ENCODE measurements at places on chromosomes 6 and 20.

GRCh38 chr20:15396900-15397299 is 1059.5 kb upstream of the FLRT3 start:
- no peak for DNase-seq

DNA sequence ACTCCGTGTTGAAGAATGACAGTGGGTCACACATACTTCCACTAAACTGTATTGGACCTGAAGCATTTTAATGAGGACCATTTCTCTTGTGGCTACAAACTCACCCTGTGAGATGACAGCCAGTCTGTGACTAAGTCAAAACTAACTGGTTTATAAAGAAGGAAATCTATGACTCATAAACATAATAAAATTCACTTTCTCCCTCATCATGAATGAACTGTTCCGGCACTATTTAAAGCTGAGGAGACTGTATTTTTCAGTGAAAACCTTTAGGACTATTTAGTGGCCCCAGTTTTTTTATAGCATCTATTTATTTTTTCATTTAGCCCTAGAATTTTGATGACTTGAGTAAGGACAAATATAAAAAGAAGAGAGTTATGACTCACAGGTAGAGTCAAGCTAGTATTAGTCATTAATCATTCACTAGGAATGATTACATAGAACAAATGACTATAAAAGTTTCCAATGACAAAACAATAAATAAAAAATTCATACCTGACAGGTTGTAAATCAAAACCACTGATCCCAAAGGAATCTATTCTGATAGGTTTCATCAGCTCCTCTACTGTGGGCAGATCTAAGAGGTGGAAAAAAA is 34.2 kb downstream of the CEP162 start:
- DNase-seq = no peak

GRCh38 chr6:131269565-131270391 is 134.5 kb downstream of the AKAP7 start:
- no peak for DNase-seq

DNA sequence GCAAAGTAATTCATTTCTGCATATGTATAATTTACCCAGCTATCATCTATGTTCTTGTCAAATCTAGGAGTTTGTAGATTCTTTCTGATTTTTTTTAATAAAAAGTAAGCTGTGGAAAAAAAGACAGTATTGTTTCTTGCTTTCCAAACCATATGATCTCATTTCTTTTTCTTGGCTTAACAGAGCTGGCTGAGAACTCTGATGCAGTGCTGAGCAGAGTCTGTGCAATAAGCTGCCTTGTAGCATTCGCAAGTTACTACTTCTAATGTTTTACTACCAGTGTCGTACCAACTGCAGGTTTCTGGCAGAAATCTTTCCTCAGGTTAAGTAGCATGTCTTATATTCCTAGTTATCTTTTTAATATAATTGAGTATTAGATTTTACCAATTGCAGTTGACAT is 15.6 kb downstream of the RRBP1 start:
- DNase-seq = no peak

DNA sequence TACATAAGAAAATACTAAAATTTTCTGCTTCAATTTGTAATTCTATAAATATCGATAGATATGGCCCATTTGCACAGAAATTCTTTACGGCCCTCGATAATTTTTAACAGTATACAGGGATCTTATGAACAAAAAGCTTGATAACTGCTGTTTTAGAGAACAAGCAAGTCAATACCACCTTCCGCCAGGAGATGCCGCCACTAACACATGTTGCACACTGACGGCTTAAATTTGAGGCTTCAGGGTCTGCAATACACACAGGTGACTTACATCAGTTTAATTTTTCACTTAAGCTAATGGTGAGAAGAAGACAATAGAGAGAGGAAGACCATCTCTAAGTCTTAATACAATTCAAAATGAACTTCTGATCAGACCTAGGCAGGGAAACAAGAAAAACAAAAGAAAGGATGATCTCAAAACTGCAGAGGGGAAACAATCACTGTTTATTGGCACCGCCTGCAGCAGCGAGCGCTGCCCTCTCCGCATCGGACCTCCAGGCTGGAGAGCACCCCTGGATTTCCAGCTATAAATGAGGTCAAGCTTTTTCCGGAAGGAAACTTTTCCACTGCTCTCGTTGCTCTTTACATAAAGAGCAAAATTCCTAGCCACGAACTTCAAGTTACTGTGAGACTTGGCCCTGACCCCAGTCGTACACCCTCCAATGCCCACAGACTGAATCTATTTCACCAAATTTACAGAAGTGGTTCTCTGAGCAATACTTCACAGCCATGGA is 53.9 kb downstream of the OTOR start:
- peak; percentile 37 for DNase-seq

- DNase-seq = no peak
These were observed 1076.7 kb downstream of the KIF16B start for GRCh38 chr20:15496501-15497039.

- no peak for DNase-seq
These were observed 114.1 kb downstream of the IYD start for GRCh38 chr6:150482883-150483409.

GRCh38 chr20:3430376-3431069 is 23.1 kb upstream of the DNAAF9 start:
- DNase-seq = no peak

GRCh38 chr6:5050009-5050408 is 35.1 kb upstream of the PPP1R3G start:
- no peak for DNase-seq

DNA sequence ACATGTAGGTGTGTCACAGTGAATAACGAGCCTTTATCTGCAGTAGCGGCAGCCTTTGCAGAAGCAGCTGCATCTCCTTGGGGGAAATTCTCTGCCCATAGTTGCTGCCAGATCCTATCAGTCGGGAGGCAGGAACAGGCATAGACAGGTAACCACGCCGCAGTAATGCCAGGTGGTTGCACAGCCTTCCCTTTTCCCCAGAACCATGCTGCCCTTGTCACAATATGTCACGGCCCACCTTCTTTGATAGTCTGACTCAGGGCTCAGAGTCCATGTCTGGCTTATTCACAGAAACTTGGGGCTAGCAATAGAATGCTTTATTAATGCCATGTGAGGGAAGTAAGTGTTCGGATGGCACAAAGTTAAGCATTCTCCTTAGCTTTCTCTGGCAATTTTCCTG is 76.6 kb downstream of the F13A1 start:
- no peak for DNase-seq

- no peak for DNase-seq
These were observed 256.9 kb downstream of the ARHGAP18 start for GRCh38 chr6:129453073-129453472.

DNA sequence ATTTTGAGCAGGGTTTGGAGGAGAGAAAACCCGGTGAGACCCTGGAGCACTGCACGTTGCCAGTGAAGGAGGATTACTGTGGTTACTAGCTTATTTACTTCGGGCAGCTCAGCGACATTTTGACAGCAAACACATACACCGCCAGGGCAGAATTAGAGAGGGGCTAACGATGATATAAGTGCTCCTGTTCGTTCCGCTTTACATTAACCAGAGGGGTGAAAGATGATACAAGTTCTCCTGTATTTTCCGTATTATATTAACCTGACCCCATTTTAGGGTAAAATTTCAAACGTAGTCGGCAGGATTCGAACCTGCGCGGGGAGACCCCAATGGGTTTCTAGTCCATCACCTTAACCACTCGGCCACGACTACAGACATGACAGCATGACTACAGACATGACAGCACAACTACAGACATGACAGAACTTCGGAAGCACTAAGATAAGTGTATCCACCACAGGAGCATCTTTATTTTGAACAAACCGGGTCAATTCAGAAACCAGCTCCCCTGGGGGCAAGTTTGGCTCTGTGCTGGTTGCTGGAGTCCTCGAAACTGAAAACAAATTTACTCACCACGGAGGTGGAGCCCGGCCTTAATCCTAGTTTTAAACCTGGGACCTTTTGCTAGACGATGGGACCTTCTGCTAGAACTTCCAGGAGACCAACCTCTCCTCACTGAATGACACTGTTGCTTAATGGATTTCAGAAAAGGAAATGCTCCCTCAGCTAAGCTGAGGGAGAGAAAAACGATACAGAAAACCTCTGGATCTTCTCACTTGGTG is 80.4 kb upstream of the ZNF184 start:
- no peak for DNase-seq

GRCh38 chr6:84361372-84362192 is 134.1 kb upstream of the CEP162 start:
- DNase-seq = no peak

DNA sequence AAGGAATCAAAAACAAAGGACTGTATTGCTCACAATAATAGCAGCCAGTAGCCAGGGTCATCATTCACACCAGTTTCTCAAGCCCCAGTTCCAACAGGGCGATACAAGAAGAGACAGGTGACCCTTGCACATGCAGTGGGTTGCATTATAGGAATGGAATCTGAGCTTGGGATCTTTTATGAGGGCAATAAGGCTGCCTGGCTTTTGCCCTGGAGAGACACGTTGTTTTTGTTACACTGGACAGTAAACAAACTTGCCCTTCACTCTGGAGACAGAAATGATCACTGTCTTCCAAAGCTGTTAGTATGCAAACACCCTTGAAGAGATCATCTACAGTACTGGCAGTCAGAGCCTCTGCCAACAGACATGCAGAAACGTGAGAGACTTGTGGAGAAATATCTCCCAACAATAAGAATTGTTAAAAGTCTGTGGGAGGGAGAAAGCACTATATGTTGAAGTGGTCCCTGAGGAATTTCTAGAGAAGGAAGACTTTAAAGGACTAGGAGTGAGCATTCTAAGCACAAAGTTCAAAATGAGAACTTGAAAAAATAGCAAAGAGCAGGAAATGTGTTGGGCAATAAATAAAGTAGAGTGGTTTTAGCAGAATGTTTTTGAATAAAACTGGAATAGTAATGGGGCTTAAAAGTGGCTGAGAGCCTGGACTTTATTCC is 6.2 kb upstream of the COL12A1 start:
- DNase-seq = no peak

DNA sequence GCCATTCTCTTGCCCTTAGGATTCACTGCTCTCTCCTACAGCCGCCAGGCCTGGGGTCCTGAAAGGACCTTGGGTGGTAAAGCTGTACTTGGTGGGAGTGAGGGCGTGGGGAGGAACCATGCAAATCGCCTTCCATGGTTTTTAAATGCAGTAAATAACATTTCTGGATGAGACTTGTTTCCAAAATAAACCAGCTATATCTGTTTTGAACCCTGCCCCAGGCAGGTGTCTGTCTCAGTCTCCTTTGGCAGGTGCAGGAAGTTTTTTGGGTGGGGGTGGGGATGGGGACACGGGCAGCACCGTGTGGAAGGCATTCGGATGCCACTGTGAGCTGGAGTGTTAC is 14.3 kb downstream of the ITPA start:
- no peak for DNase-seq

GRCh38 chr6:96542702-96543101 is 20.2 kb upstream of the FHL5 start:
- no peak for DNase-seq

GRCh38 chr6:115882174-115882573 is 178.5 kb downstream of the FRK start:
- no peak for DNase-seq

DNA sequence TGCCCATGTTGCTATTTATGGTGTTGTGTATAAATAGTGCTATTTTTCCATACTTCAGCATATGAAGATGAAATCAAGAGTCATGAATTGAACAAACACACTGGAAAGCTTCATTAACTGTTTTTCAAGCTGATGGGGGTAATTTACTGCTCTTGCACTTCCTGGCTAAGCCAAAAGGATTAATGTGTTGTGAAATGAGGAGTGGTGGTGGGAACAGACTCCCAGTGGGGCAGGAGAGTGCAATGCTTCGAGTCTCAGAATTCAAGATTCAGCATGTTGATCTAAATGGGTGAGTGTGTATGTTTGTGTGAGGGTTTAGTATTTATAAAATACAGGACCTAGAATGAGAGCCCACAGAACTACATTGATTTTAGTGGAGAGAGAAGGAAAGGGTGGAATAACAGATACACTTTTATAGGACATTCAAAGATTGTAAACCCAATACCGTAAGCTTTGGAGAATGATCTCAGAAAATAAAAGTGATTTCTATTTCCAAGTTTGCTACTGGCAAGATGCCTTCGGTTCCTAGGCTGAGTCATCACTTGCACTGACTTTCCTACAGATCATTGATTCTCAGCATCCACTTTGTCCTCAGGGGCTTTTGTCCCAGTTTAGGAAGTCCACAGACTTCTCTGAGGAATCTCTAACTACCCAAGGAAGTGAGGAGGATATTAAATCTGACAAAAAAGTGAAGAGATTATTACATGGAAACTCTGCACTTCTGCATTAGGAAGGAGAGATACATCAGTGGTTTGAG is 303.6 kb downstream of the TRDN start:
- DNase-seq = no peak

DNA sequence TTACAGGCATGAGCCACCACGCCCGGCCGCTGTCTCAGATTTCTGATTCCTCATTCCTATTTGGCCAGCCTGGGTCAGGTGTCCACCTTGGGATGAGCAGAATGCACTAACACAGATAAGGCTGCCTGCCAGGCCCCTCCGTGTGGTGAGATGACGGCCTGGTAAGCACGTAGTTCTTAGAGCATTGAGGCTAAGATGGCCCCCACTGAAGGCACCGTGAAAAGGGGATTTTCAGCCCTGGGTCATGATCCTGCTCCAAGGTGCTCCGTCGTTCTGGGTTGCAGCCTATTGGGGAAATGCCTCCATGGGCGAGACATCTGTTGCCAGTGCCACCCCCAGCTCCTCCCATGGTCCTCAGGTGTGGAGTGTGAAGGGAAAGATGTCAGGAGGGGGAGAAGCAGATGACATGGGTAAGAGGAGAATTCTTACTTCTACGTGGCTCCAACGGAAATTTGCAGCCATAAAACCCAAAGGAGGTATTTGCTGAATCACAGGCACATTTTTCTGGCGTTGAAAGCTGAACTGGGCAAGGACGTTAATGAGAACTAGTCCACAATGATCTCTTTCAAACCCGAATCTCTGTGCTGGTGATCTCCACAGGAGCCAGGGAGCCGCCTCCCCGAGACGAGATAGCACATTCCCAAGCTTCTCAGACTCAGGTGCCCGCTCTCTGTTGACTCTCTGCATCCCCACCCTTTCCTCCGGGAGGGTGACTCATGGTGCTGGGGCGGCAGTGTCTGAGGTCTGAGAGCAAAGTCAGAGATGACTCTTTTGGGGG is 34.0 kb upstream of the BMP6 start:
- no peak for DNase-seq

DNA sequence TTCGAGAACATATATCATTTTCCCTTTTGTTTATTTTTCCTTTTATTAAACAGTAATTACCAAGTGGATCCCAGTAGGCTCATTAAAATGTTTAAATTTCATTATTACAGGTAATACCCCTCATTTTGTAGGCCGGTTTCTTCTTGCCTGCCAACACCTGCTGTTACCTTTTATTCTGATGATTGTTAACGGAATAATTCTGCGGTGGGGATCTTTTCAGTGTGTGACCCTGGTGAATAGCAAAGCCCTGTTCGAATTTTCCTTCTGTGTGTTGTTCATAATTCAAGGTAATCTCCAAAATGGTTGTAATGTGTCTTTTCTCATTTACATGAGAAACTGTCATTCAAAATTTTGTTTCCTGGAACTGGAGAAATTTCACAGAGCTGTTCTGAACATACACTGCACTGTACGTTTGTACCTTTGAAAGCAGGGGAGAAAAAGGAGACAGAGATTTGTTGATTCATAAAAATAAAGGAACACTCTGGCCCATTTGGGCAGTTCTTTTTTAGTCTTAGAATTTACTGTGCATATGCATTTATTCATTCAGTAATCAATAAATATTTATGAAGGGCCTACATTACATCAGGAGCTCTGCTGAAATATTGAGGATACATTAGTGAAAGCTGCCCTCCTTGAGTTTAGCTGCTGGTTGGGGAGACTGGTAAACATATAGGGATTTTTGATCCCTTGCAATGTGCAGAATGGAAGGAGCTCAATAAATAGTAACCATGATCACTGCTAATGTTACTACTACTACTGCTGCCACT is 502.0 kb downstream of the QKI start:
- no peak for DNase-seq
